Activated CD4-positive, alpha-beta T cell treated with anti-CD3 and anti-CD28 coated beads for 4 hours (primary cell): ENCODE measurements at places on chromosomes 16 and 17.

- peak; percentile 41 for DNase-seq
Measured at GRCh38 chr16:89000207-89000959, 23.4 kb upstream of the CBFA2T3 start.

DNA sequence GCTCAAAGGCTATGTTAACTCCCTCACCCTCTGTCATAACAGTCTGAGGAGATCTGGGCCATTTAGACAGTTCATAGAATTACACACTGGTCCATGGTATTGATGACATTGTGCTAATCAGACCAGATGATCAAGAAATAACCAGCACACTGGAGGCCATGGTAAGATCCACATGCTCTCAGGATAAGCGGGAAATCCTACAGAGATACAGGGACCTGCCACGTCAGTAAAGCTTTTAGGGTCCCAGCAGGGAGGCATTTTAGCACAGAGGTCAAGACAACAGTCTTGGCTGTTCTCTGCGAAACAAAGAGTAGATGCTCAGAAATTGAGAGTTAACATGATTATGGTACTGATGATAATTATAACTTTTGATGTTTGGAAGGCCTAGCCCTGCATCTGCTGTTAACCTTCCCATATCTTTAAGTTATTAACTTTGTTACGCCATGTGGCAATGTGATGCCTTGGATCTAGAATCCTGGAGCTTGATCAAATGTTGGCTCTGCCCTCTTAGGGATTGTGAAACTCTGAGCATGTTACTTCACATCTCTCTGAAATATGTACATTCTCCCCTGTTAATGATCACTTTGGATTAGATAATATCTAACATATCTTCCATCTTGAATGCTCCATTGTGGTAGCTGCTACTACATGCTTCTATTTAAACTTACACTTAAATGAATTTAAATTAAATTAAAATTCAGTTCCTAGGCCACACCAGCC, 172.0 kb upstream of the SOX9 start:
- no peak for DNase-seq

DNA sequence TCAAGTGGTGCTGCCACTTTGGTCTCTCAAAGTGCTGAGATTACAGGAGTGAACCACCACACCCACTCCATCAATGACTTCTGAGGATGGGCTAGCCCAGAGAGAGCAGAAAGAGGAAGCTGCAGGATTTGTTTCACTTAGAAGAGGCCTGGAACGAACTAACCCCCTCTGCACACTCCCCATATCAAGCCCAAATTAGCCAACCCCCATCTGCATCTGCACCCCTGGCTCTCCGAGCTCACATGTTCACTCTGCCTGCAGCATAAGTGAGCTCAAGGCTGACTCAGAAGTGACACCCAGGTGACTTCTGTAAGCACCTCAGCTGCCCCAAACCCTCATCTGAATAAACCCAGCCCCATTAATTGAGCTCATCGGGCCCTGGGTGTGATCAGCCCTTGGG, 4.8 kb downstream of the SCNN1G start:
- no peak for DNase-seq

- no peak for DNase-seq
Measured at GRCh38 chr17:14760212-14760611, 459.3 kb downstream of the HS3ST3B1 start.

DNA sequence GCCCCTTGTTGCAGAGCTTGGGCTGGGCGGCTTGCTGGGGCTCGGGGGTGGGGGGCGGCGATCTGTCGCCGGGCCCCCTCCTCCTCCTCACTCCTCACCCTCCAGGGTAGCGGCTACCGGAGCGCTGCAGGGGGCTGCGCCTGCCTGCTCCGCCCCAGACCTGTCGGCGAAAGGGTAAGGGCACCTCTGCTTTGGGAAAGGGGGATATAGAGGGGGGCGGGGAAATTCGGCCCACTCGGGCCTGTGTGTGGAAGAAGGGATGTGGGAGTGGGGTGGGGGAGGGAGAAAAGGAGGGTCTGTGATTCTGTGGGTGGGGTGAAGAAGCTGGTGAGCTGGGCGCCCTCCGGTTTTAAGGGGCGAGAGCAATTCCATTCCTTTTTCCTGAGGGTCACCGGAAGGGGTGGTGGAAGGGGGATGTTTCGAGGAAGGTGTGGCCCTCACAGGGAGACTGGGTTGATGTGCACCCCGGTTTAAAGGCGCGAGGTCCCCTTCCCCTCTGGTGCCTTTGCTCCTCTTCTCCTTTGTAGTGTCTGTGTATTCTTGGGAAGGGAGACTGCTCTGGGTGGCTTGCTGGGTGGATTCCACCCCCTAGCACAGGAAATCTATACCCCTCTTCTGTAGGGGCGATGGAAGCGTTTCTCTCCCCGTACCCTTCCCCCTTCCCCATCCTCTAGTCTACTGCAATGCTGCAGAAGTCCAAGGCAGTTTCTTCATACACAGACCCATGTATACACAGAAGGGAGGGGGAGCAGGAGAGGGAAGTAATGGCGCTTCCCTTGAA, 878 bp downstream of the TAOK1 start:
- DNase-seq = peak; percentile 10

DNA sequence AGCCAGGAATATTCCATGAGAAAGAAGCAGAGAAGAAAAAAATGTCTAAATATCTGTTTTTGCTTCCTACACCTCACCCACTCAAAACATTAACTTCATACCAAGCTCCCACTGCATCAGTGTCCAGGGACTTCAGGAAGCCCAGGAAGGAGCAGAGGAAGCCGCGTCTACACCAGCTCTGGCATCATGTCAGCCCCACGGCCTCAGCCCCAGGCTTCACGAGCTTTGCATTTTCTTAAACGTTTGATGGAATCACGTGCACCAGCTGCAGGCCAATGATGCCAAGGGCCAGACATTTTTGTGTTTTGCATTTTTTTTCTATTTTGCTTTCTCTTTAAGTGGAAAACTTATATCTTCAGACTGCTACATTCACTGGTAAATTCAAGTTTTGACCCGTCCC, 48.6 kb downstream of the CDRT4 start:
- no peak for DNase-seq

DNA sequence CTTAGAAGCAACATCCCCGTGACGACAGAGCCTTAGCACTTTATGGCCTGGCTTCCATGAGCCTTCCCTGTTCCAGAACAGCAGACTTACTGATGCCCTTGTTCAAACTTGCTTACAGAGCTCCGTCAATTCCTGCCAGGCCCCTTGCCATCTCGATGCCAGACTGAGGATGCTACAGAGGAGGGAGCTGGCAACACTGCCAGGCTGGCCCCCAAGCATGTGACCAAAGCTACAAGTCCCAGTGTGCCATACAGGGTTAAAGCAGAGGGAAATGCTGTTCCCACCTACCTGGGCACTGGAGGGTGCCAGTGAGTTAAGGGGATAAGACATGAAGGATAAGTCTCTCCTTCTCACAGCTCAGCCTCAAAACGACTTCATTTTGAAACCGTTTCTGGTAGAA, 33.5 kb upstream of the SREBF1 start:
- DNase-seq = no peak
